A549 treated with Hydrocortisone at 1 μM for 4 hours (cell line): ENCODE measurements at places on chromosomes 7 and 10. TPM values are rescaled to one million over a fixed set of nuclear protein-coding genes. Genes with fewer than 3 reads are reported as not detected.

The NDUFB8 gene
- 273 to 296 TPM (median 282 TPM) in 5 replicates for total RNA-seq

The OPN1SW gene
- not detected in 5 replicates for total RNA-seq

The NRG3 gene
- not detected in 5 replicates for total RNA-seq

The PTPN20 gene
- total RNA-seq: 2.9 to 5.1 TPM (median 4.1 TPM) in 5 replicates

The TRIM50 gene
- not detected in 5 replicates for total RNA-seq

The MMD2 gene
- total RNA-seq: not detected in 5 replicates

The CUL1 gene
- total RNA-seq: 52.9 to 62.1 TPM (median 55.1 TPM) in 5 replicates

The MYPN gene
- total RNA-seq: 2.2 to 2.9 TPM (median 2.6 TPM) in 5 replicates

The TAS2R41 gene
- not detected in 5 replicates for total RNA-seq

The KNDC1 gene
- 0.91 to 2.6 TPM (median 1.4 TPM) in 5 replicates for total RNA-seq

The LIPK gene
- total RNA-seq: not detected in 5 replicates

The PNLIPRP2 gene
- total RNA-seq: 0.07 to 0.30 TPM (median 0.09 TPM) in 4 of 5 replicates, not detected in the other

The VWDE gene
- total RNA-seq: 0.31 to 0.70 TPM (median 0.43 TPM) in 5 replicates

The KCNH2 gene
- 2.9 to 3.6 TPM (median 3.3 TPM) in 5 replicates for total RNA-seq

The CFAP46 gene
- total RNA-seq: 0.92 to 1.5 TPM (median 1.4 TPM) in 5 replicates

The PHKG1 gene
- 0.35 to 0.60 TPM (median 0.48 TPM) in 5 replicates for total RNA-seq

The ZSWIM8 gene
- total RNA-seq: 35.5 to 43.3 TPM (median 40.8 TPM) in 5 replicates

The AGR2 gene
- 97.1 to 153 TPM (median 143 TPM) in 5 replicates for total RNA-seq

The SVOPL gene
- not detected in 5 replicates for total RNA-seq

The PAPSS2 gene
- total RNA-seq: 17.1 to 23.2 TPM (median 20.6 TPM) in 5 replicates
